ENCODE measurements at places on chromosomes 3 and 15. TPM values are rescaled to one million over a fixed set of nuclear protein-coding genes. Genes with fewer than 3 reads are reported as not detected.
A peak's percentile ranks its signal among the peaks of the same experiment; 100 is the strongest.

WDR49 gene
- not detected for total RNA-seq

ABHD14A gene
- 17.8 TPM for total RNA-seq

DNA sequence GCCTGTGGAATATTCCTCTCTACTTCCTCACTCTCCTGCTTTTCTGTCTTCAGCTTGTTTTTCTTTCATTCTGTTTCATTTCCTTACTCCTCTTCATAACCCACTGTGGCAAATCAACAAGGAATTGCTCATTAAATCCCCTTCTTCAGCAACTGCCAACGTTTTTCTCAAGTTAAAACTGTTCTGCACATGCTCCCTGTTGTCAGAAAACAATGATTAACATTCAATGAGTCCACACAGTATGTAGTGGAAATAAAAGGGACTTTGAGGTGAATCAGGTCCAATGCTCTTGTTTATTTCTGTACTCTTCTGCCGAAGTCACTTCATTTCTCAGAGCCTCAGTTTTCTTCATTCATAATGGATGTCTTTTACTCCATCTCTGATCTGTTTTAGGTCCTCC is 11.9 kb upstream of the ROBO2 start:
- DNase-seq = no peak

- DNase-seq = no peak
These were observed 32.4 kb upstream of the SETMAR start for GRCh38 chr3:4270720-4271119.

DNA sequence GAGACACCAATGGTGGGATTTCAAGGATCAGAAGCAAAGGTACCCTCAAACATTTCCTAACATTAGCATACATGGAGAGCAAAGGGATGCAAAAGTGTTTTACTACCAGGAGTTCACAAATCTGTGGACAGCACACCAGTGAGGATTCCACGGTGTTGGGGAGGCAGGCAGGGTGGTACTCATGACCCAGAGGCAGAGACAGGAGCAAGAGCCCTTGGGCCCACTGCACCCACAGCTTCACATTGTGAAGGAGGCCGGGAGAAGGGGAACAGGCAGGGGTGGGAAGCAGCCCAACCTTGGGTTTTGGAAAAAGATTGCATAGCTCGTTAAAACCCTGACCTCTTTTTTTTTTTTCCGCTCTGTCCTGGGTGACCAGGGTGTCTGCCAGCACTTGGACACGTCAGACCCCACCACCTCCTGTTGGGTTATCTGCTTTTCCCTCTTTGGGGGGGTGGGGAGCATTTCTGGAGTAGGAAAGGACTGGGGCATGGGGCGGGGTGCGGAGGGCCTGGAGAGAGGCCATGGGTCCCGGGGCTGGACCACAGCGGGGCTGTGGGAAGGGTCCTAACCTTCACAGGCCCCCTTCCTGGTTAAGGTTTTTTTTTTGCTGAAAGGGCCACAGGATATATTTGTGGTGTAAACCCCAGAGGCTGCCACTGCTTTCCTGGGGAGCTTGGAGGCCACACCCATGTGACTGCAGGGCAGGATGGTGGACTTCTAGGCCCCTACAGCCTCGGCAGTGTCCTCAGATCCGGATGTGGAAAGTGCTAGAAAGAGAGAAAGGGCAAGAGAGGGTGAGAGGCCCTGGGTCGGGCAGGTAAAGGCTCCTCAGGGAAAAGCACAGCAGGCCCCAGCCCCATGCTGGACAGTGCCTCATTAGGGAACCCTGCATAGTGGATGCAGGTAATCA is 12.5 kb downstream of the SH2D7 start:
- no peak for DNase-seq

FOXB1 gene
- total RNA-seq = not detected

PATL2 gene
- 2.6 TPM for total RNA-seq

DPPA2 gene
- not detected for total RNA-seq

GOLGA8S gene
- total RNA-seq = not detected

TERC gene
- 110 TPM for total RNA-seq

FSTL1 gene
- total RNA-seq = 1,312 TPM

- DNase-seq = peak; percentile 55
These were observed 162.4 kb upstream of the CGNL1 start for GRCh38 chr15:57213862-57214261.

GRCh38 chr15:28107111-28107903 is 8.2 kb upstream of the OCA2 start:
- DNase-seq = no peak

ROBO2 gene
- total RNA-seq = not detected

GRCh38 chr15:47794252-47794914 is 77.1 kb downstream of the SEMA6D start:
- peak; percentile 34 for DNase-seq

ERICH6 gene
- 0.07 TPM for total RNA-seq

GRCh38 chr3:46900007-46900292 is 22.4 kb downstream of the PTH1R start:
- no peak for DNase-seq

SLC6A1 gene
- total RNA-seq = not detected

LACTB gene
- total RNA-seq = 22.5 TPM

DNA sequence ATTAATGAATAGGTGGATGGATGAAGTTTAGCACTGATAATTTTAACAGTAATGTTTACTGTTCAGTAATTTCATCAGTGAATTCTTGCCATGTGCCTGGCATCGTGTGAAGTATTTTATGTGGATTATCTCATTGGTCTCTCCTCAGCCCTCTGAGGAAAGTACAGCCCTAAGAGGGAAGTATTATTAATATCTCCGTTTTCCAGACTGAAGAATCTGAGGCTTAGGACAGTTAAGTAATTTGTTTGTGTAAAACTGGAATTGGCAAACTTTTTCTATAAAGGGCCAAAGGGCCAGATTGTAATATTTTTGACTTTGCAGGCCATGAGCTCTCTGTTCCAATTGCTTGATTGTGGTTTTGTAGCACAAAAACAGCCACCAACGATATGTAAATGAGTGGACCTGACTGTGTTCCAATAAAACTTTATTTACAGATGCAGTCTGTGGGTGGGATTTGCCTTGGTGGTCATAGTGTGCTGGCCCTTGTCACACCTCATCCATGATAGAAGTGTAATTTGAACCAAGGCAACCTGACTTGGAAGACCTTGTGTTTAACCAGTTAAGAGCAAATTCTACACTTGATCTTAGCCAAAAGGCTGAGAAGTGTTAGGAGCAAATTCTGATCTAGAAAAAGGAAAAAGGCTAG is 255.3 kb downstream of the FEZF2 start:
- DNase-seq = no peak

DNA sequence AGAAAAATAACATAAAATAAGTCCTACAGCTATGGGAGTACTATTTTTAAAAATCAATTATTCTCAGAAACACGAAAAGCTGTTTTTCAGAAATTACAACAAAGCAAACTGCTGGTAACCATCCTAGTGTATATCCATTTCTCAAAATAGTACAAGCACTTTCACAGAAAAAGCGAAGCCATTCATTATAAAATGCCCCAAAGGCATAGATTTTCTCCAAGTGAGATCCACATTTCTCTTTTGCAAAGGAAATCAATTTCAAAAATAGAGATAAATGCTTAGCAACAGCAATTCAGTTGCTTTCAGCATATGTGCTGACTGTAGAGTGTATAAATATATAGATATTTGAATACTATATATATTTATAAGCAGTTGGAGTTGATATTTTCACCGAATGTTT is 1266.3 kb downstream of the SI start:
- no peak for DNase-seq

DNA sequence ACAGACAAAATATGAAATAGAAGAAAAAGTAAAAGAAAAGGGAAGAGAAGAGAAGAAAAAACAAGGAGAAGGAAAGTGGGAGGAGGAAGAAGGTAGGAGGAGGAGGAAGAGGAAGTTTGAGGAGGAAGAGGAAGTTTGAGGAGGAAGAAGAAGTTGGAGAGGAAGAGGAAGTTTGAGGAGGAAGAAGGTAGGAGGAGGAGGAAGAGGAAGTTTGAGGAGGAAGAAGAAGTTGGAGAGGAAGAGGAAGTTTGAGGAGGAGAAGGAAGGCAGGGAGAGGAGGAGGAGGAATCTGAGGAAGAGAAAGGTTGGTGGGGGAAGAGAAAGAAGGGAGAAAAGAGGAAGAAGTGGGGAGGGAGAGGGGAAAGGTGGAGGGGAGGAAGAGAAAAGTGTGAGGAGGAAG is 169.2 kb upstream of the RORA start:
- DNase-seq = no peak

- no peak for DNase-seq
These were observed 35.4 kb downstream of the SMARCC1 start for GRCh38 chr3:47746264-47746663.

GRCh38 chr3:49158103-49158709 is 7.9 kb downstream of the CCDC71 start:
- peak; percentile 39 for DNase-seq

DNA sequence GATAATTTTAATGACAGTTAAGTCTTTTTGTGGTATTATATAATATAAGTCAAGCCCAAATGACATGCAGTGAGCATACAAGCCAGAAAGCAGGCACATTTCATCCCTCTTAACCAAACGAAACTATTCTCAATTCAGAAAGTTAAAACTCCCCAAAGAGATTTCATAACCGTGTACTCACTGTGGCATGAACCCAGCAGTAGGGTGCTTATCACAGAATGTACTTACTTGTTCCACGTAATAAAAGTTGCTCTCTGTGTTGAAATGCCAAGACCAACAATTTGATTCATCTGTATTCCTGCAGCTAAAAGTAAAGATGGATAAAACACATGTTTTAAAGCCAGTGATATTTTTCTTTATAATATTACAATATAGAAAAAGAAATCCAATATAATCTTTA is 12.1 kb downstream of the GK5 start:
- no peak for DNase-seq

DNA sequence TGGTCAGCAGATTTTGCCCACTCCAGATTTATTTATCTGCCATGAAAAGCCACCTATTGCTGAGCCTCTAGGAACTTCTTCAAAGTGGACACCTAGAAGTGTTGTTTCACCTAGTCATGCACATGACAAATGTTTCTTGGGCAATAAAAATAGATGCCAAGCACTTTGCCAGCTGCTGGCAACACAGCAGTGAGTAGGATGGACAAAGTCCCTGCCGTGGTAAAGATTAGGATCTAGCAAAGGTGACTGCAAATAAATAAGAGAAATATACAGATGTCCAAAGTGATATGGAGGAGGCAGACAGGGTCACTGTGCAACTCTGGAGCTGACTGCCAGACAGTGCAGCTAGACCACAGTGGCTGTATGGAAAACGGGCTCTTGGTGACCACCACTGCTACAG is 137.9 kb downstream of the SUCLG2 start:
- DNase-seq = peak; percentile 41

GRCh38 chr3:125229707-125230106 is 17.2 kb upstream of the SLC12A8 start:
- DNase-seq = no peak

DNA sequence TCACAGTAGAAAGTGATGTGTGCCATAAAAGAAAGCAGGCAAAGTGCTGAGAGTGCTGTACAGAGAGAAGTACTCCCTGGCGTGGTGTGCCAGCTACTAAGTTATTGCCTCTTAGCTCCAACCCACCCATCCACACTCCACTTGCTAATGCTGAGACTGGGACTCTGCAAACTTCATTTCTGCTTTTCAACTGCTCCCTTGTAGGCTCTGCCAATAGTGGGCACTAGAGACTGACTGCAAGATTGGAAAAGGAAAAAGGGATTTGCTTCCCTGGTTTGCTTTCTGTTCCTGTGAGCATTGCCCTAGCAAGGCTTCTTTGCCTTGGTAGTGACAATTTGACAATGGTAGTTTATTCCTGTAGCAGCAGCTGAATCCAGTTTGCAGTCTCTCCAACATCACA is 56.5 kb upstream of the TMEM108 start:
- no peak for DNase-seq

ZNF502 gene
- total RNA-seq = 0.15 TPM

- DNase-seq = no peak
These were observed 450.9 kb downstream of the MAGI1 start for GRCh38 chr3:65587650-65588439.

PIGBOS1 gene
- 23.2 TPM for total RNA-seq

- no peak for DNase-seq
These were observed 7.2 kb upstream of the FBXW12 start for GRCh38 chr3:48364840-48365239.

DNA sequence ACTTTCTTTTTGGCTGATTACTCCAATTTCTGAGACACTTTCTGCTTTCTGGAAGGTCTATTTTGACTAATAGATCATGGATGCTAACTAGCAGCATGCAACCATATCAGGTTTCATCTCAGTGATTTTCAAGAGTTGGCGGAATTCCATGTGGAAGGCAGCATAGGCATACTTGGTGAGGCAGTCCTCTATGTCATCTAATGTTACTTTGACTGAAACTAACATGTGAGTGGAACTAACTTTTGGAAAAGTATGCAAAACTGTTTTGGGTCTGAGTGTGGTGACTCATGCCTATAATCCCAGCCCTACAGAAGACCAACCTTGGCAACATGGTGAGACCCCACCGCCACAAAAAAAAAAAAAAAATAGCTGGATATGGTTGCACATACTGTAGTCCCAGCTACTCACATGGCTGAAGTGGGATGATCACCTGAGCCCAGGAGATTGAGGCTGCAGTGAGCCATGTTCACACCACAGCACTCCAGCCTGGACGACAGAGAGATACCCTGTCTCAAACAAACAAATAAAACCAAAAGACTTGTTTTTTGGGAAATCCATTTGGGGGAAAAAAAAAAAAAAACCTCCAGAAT is 1033.7 kb downstream of the ROBO1 start:
- DNase-seq = peak; percentile 61

GRCh38 chr3:11944052-11944673 is 60.0 kb upstream of the SYN2 start:
- peak; percentile 9 for DNase-seq

DNA sequence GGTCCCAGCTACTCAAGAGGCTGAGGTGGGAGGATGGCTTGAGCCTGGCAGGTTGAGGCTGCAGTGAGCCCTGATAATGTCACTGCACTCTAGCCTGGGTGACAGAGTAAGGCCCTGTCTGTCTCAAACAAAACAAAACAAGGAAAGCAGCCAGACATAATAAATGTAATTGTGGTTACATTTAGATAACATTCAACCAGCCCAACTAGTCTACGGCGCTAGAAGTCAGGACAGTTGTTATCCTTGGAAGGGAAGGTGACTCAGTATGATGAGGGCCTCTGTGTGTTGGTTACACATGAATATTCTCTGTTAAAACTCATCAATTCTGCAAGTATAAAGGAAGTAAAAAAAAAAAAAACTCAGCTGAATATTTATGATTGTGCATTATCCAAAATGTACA is 27.0 kb upstream of the CSPG5 start:
- DNase-seq = peak; percentile 29

MEX3B gene
- 4.1 TPM for total RNA-seq

DNA sequence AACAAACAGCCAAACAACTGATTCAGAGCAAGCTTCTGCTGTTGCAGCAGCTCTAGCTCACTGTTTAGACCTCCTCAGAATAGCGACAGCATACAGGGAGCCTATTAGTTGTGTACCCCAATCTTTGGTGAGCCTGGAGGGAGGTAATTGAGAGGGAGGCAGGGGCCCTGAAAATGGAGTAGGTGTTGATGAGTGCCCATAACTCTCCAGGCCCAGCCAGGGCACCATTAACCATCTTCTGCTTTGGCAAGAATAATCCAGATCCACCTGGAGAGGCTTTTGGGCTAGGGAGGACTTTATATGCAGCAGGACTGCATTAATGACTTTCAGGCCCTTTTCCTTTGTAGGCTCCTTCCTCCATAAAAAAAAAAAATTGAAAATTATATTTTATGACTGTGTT is 20.9 kb downstream of the PLCL2 start:
- DNase-seq = no peak

KLF13 gene
- total RNA-seq = 7.3 TPM

MCF2L2 gene
- not detected for total RNA-seq
